DMS79 (cell line): ENCODE measurements at places on chromosomes 11 and 22.

GRCh38 chr11:86047275-86047991 is 21.5 kb downstream of the PICALM start:
- no peak for DNase-seq

DNA sequence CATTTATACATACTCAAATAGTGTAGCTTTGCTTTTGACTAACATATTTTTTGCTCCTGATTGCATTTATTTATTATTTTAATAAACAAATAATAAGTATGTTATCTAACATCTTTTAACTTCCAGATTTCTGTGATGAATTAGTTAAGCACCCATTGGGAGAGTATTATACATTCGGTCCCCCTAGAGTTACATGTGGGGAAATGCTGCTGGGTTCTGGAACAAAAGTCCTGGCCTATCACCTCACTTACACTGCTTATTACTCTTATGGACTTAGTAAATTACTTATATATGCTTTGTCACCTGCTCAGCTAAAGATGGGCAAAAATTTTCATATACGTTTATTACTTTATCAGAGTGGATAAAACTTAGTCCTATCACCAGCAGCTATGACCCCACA is 1163.0 kb downstream of the FAM181B start:
- no peak for DNase-seq

DNA sequence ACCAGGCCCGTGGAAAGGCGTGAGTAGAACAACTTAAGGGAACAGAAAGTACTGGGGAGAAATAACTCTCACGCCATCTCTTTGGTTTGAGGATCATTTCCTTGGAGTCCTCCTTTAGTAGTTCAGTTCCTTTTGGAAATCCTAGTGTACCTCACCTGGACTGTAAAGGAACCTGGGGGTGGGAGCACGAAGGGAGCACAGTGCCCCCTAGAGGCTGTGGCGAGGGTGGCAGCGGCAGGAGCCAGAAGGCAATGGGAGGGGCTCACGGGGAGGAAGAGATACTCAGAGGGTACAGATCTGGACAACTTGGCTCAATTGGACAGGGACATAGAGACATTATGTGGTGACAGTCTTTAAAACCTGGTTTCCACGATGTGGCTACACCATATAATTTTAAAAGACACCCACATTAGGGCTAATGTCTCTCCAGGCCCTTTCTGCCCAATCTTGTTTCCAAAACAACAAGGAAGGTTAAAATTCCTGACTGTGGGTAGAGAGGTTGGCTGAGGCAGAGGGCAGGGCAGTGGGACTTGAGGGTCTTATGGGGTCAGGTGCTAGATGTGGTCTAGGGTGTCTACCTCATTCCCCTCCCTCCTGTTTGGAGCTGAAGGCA is 87.0 kb downstream of the CSNK2A3 start:
- no peak for DNase-seq

DNA sequence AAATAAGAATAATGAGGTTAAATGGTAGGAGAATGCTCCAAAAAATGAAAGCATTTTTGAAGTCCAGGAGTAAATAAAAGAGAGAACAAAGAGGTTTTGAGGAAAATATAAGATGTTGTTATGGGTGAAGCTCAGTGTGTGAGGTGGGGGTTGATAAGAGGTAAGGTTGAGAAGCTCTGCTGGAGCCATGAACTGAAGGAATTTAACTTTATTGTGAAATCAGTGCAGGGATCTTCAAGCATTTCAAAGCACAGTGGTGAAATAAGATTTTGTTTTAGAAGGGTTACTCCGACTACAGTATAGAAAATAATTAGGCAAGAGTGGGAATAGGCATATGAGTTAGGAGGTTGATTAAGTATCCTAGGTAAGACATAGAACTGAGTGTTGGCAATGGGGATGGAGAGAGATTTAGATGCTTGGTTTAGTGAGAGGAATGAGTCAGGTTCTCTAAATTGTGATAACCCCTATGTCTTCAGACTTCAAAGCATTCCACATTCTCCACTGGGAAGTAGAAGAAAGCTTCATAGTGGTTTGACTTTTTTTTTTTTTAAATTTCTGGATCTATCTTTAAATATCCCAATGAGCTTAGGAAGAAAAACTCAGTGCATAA is 403.2 kb downstream of the AASDHPPT start:
- no peak for DNase-seq

- DNase-seq, result no peak
These were observed 18.5 kb downstream of the SPECC1L start for GRCh38 chr22:24289114-24289513.

- DNase-seq, result no peak
These were observed 2.5 kb downstream of the FCHSD2 start for GRCh38 chr11:73139476-73140198.

GRCh38 chr11:108580645-108581044 is 12.9 kb downstream of the EXPH5 start:
- DNase-seq, result no peak

GRCh38 chr11:12167061-12168000 is 56.9 kb downstream of the MICAL2 start:
- peak; percentile 7 for DNase-seq

DNA sequence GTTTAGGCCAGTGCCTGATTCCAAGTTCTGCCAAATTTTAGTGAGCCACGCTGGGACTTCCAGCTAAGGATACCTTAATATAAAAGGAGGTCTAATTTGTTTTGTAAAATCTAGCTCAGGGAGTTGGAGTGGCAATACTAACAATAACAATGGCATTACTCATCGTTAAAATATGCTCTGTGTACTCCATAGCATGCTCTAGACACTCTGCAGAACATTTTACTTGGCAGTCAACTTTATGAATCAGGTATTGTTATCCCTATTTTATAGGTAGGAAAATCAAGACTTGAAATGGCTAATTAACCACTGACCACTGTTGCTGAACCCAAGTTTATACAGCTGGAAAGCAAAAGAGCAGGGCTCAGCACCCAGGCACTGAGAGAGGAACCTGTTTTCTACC is 485.0 kb upstream of the KIRREL3 start:
- DNase-seq, result no peak

- DNase-seq, result no peak
These were observed 549.4 kb upstream of the API5 start for GRCh38 chr11:42762348-42762747.

GRCh38 chr22:50046481-50047245 is 11.4 kb downstream of the TTLL8 start:
- no peak for DNase-seq

DNA sequence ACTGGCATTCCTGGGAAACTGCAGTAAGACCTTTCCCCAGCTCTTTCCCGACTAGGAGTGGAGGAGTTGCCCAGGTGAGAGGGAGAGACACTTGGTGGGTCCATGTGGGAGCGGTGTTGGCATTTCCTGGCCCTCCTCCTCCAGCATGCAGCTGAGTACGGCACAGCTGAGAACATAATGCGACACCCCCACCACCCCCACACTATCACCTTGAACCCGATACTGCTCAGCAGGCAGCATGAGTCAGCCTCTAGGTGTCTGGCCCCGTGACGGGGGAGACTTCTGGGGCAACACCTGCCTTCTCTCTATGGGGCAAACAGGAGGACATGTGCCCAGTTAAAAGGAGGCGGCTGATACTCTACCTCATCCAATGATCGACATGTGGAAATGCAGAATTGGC is 64.4 kb downstream of the PKNOX2 start:
- DNase-seq, result no peak

DNA sequence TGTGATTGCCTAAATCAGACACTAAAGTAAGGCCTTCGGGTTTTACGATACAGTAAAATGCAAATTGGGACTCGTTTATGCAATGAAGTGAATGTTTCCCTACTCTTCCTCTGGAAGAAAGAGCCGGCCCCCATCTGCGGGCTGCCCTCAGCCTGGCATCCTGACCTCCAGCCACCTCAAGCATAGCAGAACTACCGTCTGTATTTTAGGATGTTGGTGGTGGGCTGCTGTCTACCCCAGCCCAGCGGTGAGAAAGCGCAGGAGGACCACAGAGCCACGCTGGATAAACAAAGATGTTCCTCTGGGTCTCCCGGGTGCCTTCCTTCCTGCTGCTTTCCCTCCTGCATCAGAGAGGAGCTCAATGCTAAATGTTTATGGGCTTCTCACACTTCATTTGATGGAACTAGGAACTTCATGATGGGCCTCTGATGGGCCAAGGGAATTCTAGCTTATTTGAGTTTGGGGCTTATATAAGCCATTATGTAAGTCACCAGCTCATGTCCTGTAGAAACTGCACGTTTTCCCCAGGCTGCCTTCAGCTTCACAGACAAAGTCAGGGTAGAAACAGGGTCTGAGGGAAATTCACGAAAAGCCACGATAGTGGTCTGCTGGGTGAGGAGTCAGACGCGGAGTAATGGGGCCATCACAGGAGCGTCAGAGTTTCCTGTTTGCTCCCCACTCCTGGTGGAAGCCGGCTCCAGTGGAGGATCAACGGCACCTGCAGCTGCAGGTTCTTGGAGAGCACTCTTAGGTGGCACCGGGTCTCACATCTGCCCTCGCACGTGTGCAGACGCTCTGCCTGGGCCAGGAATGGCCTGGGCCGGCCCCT is 287.4 kb downstream of the BRD1 start:
- no peak for DNase-seq

DNA sequence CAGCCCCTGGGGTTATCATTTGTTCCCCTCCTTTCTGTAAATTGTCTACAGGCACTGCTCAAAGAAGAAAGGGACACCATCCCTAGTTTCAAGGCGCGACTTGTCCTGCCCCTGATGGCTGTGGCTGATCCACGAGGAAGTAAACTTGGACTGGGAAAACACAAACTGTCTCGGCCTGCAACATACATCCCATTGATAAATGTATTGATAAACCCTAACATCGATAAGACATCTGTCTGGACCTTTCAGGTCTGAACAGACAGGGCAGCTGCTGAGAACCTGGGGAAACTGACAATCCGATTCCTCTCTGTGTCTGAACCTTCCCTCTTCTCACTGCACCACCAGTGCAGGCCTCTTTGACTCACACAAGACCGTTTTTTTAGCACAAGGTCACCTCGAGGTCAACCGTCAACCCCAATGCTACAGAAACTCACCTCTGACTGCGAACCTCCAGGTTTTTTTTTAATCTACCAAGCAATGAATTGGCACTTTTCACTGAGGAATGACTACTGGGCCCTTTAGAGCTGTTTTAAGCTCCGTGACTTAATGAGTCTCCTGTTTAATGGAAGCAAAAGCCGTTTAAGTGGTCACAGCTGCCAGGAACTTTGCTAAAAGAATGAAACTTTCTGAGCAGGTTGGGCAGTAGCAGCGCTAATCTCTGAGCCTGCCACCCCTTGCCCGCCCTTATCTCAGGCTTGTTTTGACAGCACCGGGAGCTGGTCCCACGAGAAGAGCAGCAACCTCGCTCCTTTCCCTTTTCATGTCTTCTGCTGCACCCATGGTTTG is 203.8 kb upstream of the TMEM45B start:
- DNase-seq, result no peak

DNA sequence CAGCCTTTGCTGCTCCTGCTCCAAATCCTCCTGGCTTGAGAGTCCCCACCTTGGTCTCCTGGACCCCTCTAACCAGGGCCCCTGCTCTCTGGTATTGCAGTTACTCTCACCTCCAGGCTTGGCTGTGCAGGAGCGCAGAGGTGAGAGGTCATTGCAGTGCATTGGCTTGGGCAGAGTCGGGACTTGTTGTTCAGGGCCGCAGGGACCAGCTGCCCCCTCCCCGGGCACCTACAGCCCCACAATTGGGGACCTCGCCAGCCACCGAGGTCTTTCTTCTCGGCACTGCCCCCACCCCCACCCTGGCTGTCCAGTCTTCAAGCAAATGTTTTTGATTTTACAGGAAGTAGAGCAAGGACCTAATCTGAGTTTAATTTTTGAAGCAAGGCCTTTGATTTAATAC is 65.5 kb upstream of the FGF3 start:
- no peak for DNase-seq

- no peak for DNase-seq
These were observed 19.4 kb downstream of the SNU13 start for GRCh38 chr22:41668971-41669911.

GRCh38 chr22:46508491-46508999 is 28.9 kb downstream of the CELSR1 start:
- no peak for DNase-seq

DNA sequence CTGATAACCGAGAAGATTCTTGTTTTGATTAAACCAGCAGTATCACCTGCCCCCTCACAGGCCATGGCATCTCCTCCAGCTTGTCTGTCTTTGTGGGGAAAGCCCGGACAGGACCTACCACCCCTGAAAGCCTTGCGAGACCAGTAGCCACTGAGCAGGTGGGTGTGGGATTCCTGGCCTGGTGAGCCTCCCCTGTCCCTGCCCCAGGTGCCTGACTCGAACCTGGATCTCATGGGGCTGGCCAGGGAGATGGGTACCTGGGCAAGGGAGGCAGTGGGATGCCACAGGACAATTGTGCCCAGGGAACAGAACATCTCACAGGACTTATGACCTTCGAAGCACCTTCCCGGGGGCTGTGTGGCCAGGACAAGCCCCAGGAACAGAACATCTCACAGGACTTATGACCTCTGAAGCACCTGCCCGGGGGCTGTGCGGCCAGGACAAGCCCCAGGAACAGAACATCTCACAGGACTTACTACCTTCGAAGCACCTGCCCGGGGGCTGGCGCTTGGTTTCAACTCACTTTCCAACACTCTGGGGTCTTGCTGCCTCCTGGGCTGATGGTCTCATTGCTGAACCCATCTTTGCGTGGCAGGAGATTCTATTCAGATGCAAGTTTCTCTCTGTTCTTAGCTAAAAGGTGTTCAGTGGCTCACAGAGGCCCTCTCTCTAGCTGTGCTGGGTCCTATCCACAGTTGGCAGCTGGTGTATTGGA is 854.5 kb downstream of the BRD1 start:
- no peak for DNase-seq
